ENCODE measurements at places on chromosomes 2 and 18.

- no peak for DNase-seq
These were observed 98.5 kb upstream of the KCTD1 start for GRCh38 chr18:26646901-26647300.

- DNase-seq, result peak; percentile 99
These were observed 201.1 kb downstream of the SPP2 start for GRCh38 chr2:234251326-234252271.

DNA sequence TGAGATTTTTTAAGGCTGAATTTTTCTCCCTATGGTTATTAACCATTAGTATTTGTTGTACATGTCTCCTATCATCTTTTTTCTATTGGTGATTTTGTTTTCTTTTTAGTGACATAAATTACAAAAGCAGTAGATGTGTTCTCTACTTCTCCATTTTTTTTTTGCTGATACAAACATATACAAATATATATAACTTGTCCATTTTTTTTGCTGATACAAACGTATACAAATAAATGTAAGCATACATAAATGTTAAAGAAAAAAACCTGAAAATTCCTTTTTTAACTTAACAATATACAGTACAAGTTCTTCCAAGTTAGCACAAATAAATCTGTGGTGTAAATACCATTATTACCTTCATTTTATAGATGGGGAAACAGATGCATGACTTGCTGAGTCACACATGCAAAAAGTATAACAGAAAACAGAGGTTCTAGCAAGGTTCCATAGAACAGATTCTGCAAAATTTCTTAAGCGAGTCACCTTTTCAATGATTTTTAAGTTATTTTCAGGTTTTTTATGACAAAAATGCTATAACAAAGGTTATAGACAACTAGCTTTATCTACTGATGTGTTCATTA lies 2.1 kb downstream of the MSGN1 start:
- DNase-seq, result no peak

GRCh38 chr2:156537141-156537540 lies 101.0 kb downstream of the GPD2 start:
- DNase-seq, result no peak

- DNase-seq, result no peak
These were observed 12.8 kb upstream of the TBC1D8 start for GRCh38 chr2:101164021-101164420.

DNA sequence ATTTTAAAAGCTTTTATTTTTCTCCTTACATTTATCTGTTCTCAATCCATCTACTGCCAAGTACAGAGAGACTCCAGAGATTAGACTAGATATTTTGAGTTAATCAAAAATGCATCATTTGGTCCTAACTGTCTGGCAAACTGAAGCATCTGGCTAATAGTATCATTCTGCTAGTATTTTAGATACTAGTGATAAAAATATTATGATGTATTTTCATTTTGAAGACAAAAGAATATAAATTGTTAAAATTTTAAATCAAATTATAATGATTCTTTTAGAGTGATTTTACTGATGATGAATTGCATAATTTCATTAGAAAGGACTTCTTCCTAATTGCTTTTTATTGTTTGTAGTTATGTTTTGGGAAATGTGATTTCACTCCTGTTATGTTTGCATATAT lies 584.0 kb downstream of the LRRTM4 start:
- no peak for DNase-seq

DNA sequence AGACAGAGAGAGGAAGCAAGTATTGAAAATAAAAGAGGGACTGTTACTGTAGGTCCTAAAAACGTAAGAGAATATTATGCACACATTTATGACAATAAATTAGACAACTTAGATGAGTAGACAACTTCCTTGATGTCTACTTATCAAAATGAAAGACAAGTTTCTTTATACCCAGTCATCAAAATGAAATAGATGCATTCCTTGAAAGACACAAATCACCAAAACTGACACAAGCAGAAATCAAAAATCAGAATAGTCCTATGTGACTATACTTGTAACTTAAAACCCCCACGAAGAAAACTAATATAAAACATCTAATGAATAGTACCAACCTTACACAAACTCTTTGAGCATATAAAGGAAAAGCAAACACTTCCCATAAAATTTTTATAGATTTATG lies 14.5 kb downstream of the RTN4 start:
- no peak for DNase-seq

- no peak for DNase-seq
These were observed 795 bp upstream of the SETBP1 start for GRCh38 chr18:44679914-44680272.

DNA sequence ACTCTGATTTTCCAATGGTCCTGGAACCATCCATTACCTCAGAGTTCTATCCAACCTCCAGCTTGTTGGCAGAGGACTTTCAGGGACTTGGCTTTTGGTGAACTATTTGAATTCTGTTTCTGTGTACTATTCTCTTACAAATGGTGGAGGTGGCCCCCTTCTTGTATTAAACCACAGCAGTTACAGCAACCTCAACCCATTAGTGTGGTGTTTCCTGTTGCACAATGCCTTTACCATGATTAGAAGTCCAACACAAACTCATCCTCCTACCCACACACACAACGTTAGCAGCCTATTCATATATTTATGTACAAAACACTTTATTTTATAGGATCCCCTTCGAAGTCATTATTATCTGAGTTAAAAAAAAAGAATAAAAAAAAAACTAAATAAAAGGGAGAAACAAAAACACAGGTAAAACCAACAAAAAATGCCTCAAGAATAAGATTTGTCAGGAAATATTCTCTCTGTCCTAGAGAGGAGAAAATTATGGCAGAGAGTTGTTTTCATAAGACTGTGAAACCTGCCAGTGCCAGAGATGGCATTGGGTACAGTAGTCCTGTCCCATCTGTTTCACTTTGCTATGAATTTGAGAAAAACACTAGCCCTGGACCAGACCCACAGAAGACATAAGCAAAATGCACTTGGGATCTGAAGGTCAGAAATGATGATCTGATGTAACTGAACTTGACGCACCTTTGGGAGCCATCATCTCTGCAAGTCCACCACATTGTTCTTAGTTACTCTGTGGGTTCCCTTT lies 1896.0 kb upstream of the PIK3C3 start:
- no peak for DNase-seq

GRCh38 chr2:43302961-43303494 lies 76.6 kb upstream of the ZFP36L2 start:
- no peak for DNase-seq

- no peak for DNase-seq
These were observed 246.8 kb downstream of the CDH20 start for GRCh38 chr18:61580046-61580445.

GRCh38 chr2:74444498-74445318 lies 3.0 kb upstream of the RTKN start:
- no peak for DNase-seq

DNA sequence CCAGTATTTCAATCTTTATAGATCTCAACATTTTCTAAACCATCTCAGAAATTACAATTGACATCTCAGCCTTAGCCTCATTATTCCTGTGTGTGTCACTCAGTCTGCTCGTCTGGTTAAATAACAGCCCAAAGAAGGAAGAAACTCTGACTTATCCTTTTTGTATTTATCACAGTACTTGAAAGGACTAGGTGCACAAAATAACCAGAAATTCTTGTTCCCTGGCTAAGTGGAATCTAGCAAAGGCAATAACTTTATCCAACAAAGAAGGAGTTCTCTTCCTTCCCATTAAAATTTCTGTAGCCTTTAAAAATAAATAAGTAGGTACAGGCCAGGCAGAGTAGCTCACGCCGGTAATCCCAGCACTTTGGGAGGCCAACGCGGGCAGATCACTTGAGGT lies 139.9 kb upstream of the PID1 start:
- no peak for DNase-seq

GRCh38 chr18:2961821-2962220 lies 51.1 kb downstream of the LPIN2 start:
- no peak for DNase-seq

- no peak for DNase-seq
These were observed 78.9 kb upstream of the YWHAQ start for GRCh38 chr2:9709539-9710285.

Data from foreskin melanocyte (primary cell).